ENCODE measurements at places on chromosomes 13 and 19. TPM values are rescaled to one million over a fixed set of nuclear protein-coding genes. Genes with fewer than 3 reads are reported as not detected.

- no peaks in the 10 kb centered on the region for H3K4me1 ChIP-seq
- H3K27ac ChIP-seq = no peak overlapping the region
- no peaks in the 10 kb centered on the region for H3K36me3 ChIP-seq
- DNase-seq = no peak
Measured at GRCh38 chr13:91238036-91238435, 109.5 kb upstream of the MIR17HG start.

DNA sequence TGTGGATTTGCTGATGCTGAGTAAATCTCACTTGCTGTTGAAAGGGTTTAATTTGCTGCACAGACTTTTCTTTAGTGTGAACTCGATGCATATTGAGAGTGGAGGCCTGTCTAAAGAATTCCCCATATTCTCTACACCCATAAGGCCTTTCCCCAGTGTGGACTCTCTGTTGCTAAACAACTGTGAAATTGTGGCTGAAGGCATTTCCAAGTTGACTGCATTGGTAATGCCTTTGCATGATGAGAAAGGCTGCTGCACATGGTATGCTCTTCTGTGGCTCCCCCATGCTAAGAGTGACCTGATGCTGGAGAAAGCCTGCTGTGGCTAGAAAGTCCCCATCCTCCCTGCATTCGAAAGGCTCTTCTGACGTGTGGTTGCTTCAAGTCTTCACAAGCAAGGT is 6.6 kb upstream of the ZNF599 start:
- no peaks in the 10 kb centered on the region for H3K36me3 ChIP-seq
- DNase-seq = no peak
- no peaks in the 10 kb centered on the region for H3K4me1 ChIP-seq
- no peaks in the 10 kb centered on the region for H3K27me3 ChIP-seq
- no peak overlapping the region for H3K4me3 ChIP-seq

- H3K27ac ChIP-seq = no peak overlapping the region
- no peak overlapping the region for H3K4me3 ChIP-seq
- no peaks in the 10 kb centered on the region for H3K4me1 ChIP-seq
- no peaks in the 10 kb centered on the region for H3K27me3 ChIP-seq
Measured at GRCh38 chr13:28204043-28204442, 65.7 kb downstream of the PAN3 start.

DNA sequence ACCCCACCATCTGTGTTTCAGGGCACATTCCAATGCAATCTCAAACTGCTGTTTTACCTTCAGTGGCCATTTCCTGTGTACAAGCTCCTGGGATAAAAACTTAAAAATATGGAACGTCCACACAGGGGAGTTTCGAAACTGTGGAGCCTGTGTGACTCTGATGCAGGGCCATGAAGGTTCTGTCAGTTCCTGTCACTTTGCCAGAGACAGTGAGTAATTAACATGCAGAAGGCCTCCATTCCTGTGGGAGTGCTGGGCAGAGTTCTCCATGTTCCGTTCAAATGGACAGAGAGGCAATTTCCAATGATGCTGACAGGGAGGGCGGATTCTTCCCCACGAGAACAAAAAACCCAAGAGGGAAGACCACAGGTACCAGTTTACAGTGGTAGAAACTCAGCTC is 24.4 kb downstream of the WDR88 start:
- no peaks in the 10 kb centered on the region for H3K36me3 ChIP-seq
- DNase-seq = no peak
- no peak overlapping the region for H3K27ac ChIP-seq
- no peak overlapping the region for H3K4me3 ChIP-seq

PLA2G4C gene
- total RNA-seq = 2.4 TPM

- no peaks in the 10 kb centered on the region for H3K36me3 ChIP-seq
- H3K4me1 ChIP-seq = no peaks in the 10 kb centered on the region
- H3K27ac ChIP-seq = no peak overlapping the region
- no peak for DNase-seq
- H3K4me3 ChIP-seq = no peak overlapping the region
Measured at GRCh38 chr19:4177146-4177545, 5.2 kb downstream of the SIRT6 start.

MRPL57 gene
- total RNA-seq = 25.1 TPM

- peaks cover 10% of the 10 kb centered on the region for H3K4me1 ChIP-seq
- no peak overlapping the region for H3K4me3 ChIP-seq
- no peaks in the 10 kb centered on the region for H3K27me3 ChIP-seq
- H3K36me3 ChIP-seq = no peaks in the 10 kb centered on the region
- no peak for DNase-seq
- H3K27ac ChIP-seq = no peak overlapping the region
Measured at GRCh38 chr19:40232479-40232878, 6.0 kb upstream of the CCNP start.

KLF2 gene
- total RNA-seq = 4.5 TPM

PLVAP gene
- 1.4 TPM for total RNA-seq

DNA sequence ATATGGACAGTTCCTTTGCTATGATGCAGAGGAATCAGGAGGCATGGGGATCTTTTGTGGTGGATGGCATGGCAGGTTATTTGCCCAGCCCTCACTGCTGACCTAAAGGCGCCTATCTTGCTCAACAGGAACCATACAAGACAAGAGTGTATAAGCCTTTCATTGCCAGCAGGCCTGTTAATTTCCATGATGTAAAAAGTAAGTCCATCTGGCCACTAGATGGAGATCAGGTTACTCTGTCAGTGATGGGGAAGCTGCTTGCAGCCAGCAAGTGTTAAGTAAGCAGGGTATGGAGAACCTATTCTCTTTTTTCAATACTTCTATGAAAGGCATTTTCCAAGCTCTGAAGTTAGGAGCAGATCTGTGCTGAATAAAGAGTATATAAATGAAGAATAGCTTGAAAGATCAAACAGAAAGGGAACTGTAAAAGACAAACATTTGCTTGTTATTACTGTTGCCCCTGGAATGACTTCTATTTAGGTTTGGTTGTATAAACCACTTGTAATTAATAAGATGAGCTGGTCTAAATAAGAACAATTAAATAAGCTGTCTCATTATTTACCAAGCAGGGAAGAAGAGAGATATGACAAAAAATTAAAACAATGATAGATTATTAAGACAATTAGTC is 210.9 kb downstream of the RGCC start:
- H3K4me3 ChIP-seq = no peak overlapping the region
- no peaks in the 10 kb centered on the region for H3K36me3 ChIP-seq
- no peak overlapping the region for H3K27ac ChIP-seq
